RPMI7951 (cell line): ENCODE measurements at places on chromosomes 7 and 10. TPM values are rescaled to one million over a fixed set of nuclear protein-coding genes. Genes with fewer than 3 reads are reported as not detected.

The CALHM3 gene
- total RNA-seq: 6.8 and 8.2 TPM in 2 replicates

The LRRC18 gene
- not detected in 2 replicates for total RNA-seq

The SPDYE11 gene
- total RNA-seq: not detected in 2 replicates

The NEUROG3 gene
- not detected in 2 replicates for total RNA-seq

The CPA4 gene
- 16.8 and 17.9 TPM in 2 replicates for total RNA-seq

The SPDYE6 gene
- 0.24 TPM in 1 of 2 replicates, not detected in the other for total RNA-seq

The GJD4 gene
- not detected in 2 replicates for total RNA-seq

The SH3PXD2A gene
- total RNA-seq: 9.7 and 10.7 TPM in 2 replicates

The ADIRF gene
- 0.49 and 0.84 TPM in 2 replicates for total RNA-seq

The EFCAB10 gene
- total RNA-seq: not detected in 2 replicates

The SLK gene
- total RNA-seq: 51.6 and 64.0 TPM in 2 replicates

The NYAP1 gene
- total RNA-seq: not detected in 2 replicates

The SLC39A12 gene
- total RNA-seq: not detected in 2 replicates

The CFAP69 gene
- 2.1 and 4.2 TPM in 2 replicates for total RNA-seq

The PHKG1 gene
- 0.39 and 0.96 TPM in 2 replicates for total RNA-seq

The SYNPO2L gene
- total RNA-seq: not detected in 2 replicates

The AKAP9 gene
- 17.6 and 22.3 TPM in 2 replicates for total RNA-seq

The CYCS gene
- 148 and 195 TPM in 2 replicates for total RNA-seq

The NUTM2B gene
- 0.24 and 0.29 TPM in 2 replicates for total RNA-seq

The SVIL gene
- 23.4 and 23.7 TPM in 2 replicates for total RNA-seq

The FAM241B gene
- total RNA-seq: 0.36 TPM in 1 of 2 replicates, not detected in the other

The EPHA1 gene
- not detected in 2 replicates for total RNA-seq

The GRM3 gene
- not detected in 2 replicates for total RNA-seq

The MEPCE gene
- 22.2 and 22.5 TPM in 2 replicates for total RNA-seq

The ARL3 gene
- total RNA-seq: 11.1 and 12.3 TPM in 2 replicates

The CPXM2 gene
- 0.29 and 0.60 TPM in 2 replicates for total RNA-seq

The KLLN gene
- not detected in 2 replicates for total RNA-seq

The SFTPD gene
- not detected in 2 replicates for total RNA-seq

The SEMA3A gene
- total RNA-seq: 4.0 and 4.3 TPM in 2 replicates

The ICA1 gene
- 0.24 and 0.49 TPM in 2 replicates for total RNA-seq

The SPDYE2 gene
- total RNA-seq: not detected in 2 replicates

The DNAH11 gene
- 10.0 and 10.7 TPM in 2 replicates for total RNA-seq

The LIPK gene
- total RNA-seq: not detected in 2 replicates

The POLL gene
- total RNA-seq: 6.2 and 6.6 TPM in 2 replicates
